IPS DF 6.9 (cell line): ENCODE measurements at places on chromosomes 4 and X.

DNA sequence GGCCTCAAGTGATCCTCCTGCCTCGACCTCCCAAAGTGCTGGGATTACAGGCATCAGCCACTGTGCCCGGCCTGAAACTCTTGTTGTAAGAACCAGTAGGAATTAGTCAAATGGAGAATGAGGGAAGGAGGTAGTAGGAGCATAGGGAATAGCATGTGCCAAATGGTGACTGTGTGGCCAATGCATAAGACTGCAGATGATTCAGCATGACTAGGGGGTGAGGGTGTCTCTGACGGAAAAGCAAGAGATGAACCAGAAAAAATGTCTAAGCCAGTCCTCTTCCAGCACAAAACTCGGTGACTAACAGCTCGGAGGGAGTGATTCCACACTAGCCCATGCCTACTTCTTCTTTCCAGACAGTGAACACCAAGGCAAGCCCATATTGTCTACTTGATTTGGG lies 58.2 kb upstream of the DUSP21 start:
- DNase-seq = no peak

- DNase-seq = no peak
Observed at GRCh38 chr4:41657561-41657960, 91.0 kb downstream of the PHOX2B start.

DNA sequence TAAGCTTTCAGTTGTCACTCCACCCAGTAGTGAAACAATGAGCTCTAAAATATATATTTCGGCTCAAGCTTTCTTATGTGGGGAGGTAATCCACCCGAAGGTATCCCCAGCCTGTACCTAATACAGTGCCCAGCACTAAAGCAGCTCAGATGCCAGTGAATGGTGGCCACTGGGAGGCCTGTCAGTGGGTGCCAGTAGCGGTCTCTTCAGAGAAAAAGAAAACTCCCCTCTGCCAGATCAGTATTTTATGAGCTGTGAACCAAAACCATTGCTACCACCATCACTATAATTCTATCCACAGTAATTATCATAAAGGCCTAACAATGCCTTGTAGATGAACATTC lies 835 bp upstream of the NFKB1 start:
- no peak for DNase-seq

- DNase-seq = no peak
Observed at GRCh38 chrX:10902001-10902400, 209.1 kb upstream of the HCCS start.

GRCh38 chr4:146095091-146095690 lies 80.3 kb upstream of the LSM6 start:
- DNase-seq = peak; percentile 54

DNA sequence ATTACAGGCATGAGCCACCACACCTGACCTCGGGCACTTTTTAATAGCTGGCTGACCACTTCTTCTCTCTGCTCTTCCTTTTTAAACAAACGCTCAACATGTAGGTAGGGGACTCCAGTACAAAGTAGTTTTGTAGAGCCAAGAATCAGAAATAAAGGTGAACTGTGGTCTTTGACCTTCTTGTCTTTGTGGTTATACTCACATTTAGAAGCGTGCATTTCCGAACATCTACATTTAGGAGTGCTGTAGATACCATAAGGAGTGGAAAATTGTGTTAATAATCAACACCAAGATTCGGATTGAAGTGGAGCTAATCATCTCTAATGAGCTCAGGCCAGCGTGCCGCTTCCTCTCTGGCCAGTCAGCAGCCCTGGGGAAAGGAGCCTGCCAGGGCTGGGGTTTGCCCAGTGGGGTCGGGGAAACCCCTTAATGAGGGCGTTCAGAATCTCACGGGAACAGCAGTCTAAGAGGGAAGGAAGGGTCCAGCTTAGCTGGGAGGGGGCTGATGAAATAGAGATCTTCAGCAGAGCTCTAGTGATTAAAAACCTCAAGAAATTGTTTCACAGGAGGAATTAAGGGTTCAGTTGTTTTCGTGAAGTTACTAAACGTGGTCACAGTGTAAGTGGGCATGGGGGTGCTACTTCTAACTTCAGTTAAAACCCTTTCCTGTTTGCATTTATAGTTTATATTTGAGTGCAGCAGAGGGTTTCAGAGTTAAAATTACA lies 81.2 kb downstream of the GAB1 start:
- no peak for DNase-seq

- DNase-seq = no peak
Observed at GRCh38 chrX:68820476-68821110, 8.2 kb upstream of the EFNB1 start.

- no peak for DNase-seq
Observed at GRCh38 chr4:156766846-156767245, 204.8 kb downstream of the PDGFC start.

- no peak for DNase-seq
Observed at GRCh38 chr4:124708517-124709300, 3.8 kb downstream of the ANKRD50 start.

DNA sequence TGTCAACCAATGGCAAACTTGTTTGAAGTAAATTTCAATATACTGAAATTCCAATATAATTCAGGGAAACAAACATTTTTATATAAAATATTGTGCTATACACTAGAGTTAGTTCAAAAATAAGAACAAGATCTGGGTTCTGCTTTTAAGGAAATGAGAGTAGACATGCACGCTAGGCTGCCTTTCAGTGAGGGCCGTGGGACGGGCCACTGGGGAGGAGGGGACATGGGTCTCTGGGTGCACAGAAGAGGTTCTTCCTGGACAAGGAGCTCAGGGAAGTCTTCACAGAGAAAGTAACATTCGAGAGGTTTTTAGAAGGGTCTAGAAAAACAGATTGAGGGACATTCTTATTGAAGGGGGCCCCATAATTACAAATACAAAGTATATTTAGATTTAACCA lies 64.4 kb downstream of the SHROOM3 start:
- DNase-seq = no peak

DNA sequence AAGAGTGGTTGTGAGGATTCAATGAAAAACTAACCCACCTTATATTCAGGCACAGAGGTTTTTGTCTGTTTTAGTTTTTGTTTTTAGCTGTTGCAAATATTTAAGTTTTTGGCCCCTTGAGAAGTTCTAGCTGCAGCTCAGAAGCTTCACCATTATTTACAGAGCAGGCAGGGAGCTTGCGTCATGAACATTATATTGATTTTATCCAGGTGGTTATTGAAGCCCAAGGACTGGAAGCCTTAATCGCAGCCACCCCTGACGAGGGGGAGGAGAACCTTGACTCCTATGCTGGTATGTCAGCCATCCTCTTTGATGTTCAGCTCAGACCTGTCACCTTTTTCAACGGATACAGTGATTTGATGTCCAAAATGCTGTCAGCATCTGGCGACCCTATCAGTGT lies 38.1 kb downstream of the MTTP start:
- DNase-seq = no peak
